ENCODE measurements at places on chromosomes 16 and 17.

GRCh38 chr17:29237476-29238132 is 9.1 kb upstream of the CRYBA1 start:
- DNase-seq: no peak

DNA sequence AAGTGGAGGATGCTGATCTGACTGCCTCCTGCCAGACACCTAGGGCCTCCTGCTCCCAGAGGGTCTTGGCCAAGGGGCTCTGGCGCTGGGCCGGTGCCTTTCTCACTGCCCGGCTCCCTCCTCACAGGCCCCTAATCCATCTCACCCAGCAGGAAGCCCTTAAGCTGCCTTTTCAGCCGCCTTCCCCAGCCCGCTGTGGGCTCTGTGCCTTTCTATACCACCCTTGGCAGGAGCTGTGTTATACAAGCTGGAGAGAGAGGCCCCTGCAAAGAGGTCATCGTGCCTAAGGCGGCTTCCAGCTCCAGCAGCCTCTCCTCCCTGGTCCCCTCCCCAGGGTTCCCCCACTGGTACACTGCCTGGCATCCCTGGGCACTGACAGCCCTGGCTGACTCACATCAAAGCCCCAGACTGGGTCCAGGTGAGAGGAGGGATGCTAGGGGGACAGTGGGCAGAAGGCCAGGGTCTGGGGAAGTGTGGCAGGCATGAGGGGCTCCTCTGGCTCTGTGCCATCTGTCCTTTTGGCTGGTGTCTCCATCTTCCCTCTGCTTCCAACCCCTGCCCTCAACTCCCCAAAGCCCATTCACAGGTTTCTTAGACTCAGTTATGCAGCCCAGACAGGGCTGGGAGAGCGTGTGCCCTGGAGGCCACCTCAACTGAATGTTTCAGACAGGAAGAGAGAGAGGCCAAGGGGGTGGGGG is 15.3 kb upstream of the FZD2 start:
- no peak for DNase-seq

- DNase-seq: no peak
Measured at GRCh38 chr17:69597898-69598692, 183.6 kb downstream of the MAP2K6 start.

GRCh38 chr16:68700120-68700519 is 37.0 kb upstream of the CDH1 start:
- no peak for DNase-seq

GRCh38 chr16:31529108-31529936 is 1.6 kb downstream of the AHSP start:
- DNase-seq: no peak

GRCh38 chr17:17723354-17724261 is 42.4 kb downstream of the RAI1 start:
- no peak for DNase-seq

- no peak for DNase-seq
Measured at GRCh38 chr16:88886420-88886844, 20.0 kb upstream of the PABPN1L start.

- no peak for DNase-seq
Measured at GRCh38 chr17:37309051-37309450, 66.7 kb upstream of the C17orf78 start.

- DNase-seq: no peak
Measured at GRCh38 chr16:64428463-64429113, 693.3 kb downstream of the CDH11 start.

- no peak for DNase-seq
Measured at GRCh38 chr17:49575679-49576087, at the start of gene NXPH3. NXPH3 (plus strand) TSS chr17:49575871; CDS start chr17:49576220, 349 bp downstream.

- DNase-seq: no peak
Measured at GRCh38 chr16:3825103-3825502, 55.4 kb downstream of the CREBBP start.

DNA sequence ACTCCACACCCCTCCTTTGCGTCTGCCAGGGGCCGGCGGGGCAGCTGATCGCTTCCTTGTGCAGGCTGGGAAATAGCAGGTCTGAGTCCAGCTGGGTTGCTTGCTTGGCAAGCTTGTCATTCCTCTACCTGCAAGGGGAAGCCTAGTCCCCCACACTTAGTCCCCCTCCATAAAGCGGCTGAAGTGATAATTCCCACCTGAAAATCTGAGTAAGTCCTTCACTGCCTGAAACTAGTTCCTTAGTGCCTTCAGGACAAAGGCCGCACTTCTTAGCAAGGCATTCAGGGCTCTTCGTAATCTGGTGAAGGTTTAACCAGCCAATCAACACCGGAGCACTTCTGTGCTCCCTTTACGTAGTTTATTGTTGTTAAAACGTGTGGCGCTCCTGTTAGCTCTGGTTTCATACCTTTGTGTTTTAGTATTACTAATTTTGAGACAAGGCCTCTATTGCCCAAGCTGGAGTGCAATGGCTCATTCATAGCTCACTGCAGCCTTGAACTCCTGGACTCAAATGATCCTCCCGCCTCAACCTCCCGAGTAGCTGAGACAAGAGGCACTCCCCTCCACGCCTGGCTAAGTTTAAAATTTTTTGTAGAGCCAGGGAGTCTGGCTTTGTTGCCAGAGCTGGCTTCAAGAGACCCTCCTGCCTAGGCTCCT is 817 bp downstream of the PSKH1 start:
- DNase-seq: no peak

DNA sequence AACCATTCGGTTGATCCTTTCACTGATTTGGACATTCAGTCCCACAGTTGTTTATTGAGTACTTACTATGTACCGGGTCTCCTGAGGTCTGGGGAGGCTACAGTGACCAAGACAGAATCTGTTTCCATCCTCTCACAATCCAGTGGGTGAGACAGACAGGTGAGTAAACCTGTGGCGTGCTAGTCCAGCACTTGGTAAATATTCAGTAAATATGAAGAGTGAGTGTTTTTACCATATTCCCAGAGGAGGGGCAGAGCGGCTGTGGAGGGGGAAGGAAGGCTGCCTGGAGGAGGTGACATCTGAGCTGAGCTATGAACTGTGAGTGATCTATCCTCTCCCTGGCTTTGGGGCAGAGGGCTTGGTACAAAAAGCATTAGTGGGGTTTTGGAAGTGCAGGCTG is 31.4 kb downstream of the CCR7 start:
- no peak for DNase-seq

GRCh38 chr16:27127308-27127707 is 60.6 kb downstream of the C16orf82 start:
- DNase-seq: no peak

- DNase-seq: no peak
Measured at GRCh38 chr16:51155820-51156806, 5.0 kb upstream of the SALL1 start.

DNA sequence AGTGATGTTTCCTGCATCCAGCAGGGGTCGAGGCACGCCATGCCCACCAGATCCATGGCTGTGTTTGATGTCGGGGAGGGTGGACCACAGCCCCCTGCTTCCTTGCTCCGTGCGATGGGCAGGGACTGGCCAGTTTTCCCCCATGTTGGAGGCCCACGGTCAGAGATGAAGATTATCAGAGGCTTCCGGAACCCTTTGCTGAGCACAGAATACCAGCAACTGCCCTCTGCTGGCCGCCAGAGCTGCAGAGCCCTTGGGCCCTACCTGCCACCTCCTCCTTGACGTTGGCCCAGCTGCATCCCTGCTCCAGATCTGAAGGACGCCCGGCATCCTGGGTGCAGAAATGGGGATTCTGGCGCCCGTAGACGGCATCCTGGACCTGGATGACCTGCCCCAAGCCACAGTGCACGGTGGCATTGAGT is 23.7 kb upstream of the BCO1 start:
- DNase-seq: no peak

GRCh38 chr17:2336852-2337543 is at the start of gene SGSM2:
SGSM2 (plus strand) TSS chr17:2337501; CDS start chr17:2337689, 188 bp downstream.
- peak; percentile 54 for DNase-seq

DNA sequence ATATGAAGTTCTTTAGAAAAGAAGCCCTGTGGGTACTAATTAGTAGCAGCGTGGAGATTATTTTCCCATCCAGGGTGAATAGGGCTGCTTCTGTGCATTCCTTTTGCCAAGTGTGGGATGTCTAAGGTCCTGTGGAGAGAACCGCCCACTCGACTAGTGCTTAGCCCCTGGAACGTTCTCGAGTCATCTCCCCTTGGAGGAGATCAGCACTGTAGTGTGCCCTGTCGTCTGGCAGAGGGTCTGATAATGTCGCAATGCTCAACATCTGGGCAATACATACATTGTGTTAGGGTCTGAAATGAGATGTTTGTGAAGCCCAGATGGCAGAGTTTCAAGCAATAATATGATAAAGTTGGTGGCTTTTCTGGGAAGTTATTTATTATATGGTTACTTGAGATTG is 64.8 kb downstream of the SPECC1 start:
- no peak for DNase-seq

- DNase-seq: no peak
Measured at GRCh38 chr17:49742166-49742638, 21.7 kb downstream of the FAM117A start.

DNA sequence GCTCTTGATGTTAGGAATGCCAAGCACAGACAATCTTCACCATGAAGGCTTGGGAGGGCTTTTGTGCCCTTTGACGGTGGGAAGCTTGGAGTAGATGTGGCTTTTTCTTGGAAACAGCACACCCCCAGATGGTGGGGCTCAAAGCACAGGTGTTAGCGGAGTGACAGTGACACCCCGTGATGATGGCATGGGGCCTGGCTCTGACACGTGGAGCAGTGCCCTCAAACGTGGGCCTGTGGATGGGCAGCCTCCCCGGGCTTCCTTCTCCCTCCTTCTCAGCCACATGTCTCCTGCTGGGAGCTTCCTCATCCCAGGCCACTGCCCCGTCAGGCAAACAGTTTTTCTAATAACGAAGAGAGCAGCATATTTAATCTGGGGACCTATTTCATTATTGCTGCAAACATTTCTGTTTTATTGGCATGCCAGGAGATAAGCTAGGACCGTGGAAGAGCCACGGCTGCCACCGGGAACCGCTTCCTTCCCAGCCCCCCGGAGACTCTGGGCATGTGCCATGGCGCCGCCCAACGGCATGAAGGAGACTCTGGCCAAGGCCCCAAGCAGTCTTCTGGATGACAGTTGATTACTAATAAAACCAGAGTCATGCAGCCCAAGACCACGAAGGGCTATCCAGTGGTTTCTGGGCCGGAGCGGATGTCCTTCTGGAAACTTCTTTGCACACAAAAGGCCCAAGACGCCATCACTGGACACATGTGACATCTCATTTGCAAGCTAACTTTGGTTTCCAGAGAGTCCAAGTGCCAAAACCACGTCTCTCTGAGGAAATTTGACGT is 280.3 kb upstream of the FOXF1 start:
- no peak for DNase-seq

DNA sequence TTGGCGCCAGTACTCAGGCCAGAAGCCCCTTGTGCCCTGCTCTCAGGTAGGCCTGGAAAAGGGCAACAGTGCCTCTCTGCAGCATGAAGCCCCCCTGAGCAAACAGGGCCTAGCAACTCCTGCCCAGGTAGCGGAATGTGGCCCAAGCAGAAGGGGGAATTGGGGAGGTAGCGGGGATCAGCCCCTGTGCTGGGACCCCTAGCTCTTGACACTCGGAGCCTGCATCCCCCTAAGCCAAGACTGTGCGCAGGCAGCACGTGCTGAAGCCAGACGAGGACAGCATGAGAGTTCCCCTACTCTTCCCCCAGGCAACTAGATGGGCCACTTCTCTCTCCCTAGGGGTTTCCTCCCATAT is 823 bp upstream of the CD2BP2 start:
- no peak for DNase-seq

GRCh38 chr17:81898029-81898866 is 3.8 kb upstream of the NPB start:
- DNase-seq: no peak

GRCh38 chr16:52051414-52052172 is 495.4 kb downstream of the TOX3 start:
- no peak for DNase-seq

GRCh38 chr16:19532601-19533000 is 8.9 kb downstream of the CCP110 start:
- no peak for DNase-seq

GRCh38 chr17:74011966-74012365 is 191.5 kb upstream of the RPL38 start:
- DNase-seq: no peak

GRCh38 chr16:5509794-5510193 is 412.2 kb upstream of the EEF2KMT start:
- no peak for DNase-seq

DNA sequence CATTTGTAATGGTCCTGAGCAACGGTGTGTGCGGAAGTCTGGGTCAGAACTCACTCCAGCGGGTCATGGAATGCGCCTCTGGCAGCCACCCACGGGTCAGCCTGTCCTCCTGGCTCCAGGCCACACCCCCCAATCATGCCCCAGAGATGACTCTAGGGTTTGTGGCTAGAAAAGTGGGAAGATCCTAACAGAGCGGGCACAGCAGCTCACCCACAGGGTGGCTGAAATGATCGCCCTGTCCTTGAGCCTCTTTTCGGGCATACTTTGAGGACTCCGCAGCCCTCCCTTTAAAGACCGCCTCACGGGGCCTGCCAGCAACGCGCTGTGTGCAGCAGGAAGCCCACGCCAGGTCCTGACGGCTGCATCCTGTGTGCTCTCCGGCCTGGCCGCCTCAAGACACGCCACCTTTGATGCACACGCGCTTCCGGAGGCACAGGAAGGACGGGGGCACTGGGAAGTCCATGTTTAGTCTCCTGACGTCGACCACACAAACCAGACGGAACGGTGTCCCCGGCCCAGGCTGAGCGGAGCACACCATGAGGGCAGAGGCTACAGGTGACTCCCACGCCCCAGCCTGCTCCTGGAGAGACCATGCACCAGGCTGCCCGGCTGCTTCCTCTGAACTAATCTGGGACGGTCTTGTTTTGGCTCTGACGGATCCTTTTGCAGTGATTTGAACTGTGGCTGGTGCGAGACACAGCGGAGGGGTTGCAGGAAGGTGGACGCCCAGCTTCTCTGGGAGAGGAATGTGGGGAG is 92.9 kb downstream of the TBC1D16 start:
- DNase-seq: no peak

GRCh38 chr17:13477180-13477611 is 124.5 kb downstream of the HS3ST3A1 start:
- DNase-seq: no peak

GRCh38 chr17:11780621-11781020 is 182.4 kb downstream of the DNAH9 start:
- no peak for DNase-seq

- DNase-seq: no peak
Measured at GRCh38 chr17:81212365-81212764, 10.4 kb downstream of the CEP131 start.

DNA sequence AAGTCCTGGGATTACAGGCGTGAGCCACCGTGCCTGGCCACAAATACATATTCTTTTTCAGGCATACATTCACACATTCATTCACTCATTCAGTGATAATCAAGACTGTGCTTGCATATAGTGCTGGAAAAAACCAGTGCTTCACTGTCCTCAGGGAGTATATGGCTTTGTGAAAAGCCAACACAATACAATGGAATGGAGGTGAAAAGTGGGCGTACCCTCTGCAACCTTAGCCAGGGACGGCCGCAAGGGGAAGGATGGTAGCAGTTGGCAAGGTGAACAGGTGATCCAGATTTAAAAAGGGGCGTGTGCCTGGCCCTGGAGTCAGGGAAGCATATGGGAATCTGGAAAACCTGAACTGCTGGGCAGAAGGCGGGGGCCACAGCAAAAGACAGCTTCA is 18.1 kb upstream of the GAN start:
- DNase-seq: no peak

All from stimulated activated CD4-positive, alpha-beta T cell treated with anti-CD3 and anti-CD28 coated beads, Interleukin-1b, Interleukin-23, amount 100 ng/mL, for 24 hours (primary cell).